ENCODE measurements at places on chromosomes 7 and 10.
A peak's percentile ranks its signal among the peaks of the same experiment; 100 is the strongest.

GRCh38 chr7:108662783-108663362, 93.2 kb downstream of the DNAJB9 start:
- no peak for DNase-seq

GRCh38 chr10:87095236-87095945, 385 bp downstream of the SHLD2 start:
- DNase-seq = peak; percentile 63

- DNase-seq = no peak
Observed at GRCh38 chr10:104072786-104073185, 12.9 kb downstream of the COL17A1 start.

GRCh38 chr7:5396999-5397663, 26.5 kb downstream of the TNRC18 start:
- DNase-seq = peak; percentile 97

GRCh38 chr10:124465003-124465776, 3.6 kb downstream of the LHPP start:
- DNase-seq = no peak

GRCh38 chr7:36044101-36044892, 108.8 kb upstream of the EEPD1 start:
- DNase-seq = no peak

- peak; percentile 92 for DNase-seq
Observed at GRCh38 chr7:106757846-106758245, 96.9 kb upstream of the CCDC71L start.

DNA sequence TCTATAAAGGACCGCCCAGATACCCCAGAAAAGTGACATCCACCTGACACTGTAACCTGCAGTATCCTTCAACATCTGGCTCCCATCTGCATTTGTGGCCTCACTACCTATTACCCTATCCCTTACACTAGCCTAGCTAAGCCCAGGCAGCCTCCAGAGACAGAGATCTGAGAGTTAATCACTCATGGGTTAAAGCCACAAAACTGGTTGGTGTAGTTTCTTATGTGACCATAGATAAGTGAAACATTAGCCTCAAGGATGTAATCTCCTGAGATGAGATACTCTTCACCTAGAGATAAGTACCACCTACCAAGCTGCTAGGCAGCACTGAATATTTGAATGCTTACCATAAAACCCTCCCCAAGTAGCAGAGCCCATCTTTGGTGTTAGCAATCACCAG, 35.4 kb downstream of the CTTNBP2 start:
- no peak for DNase-seq

DNA sequence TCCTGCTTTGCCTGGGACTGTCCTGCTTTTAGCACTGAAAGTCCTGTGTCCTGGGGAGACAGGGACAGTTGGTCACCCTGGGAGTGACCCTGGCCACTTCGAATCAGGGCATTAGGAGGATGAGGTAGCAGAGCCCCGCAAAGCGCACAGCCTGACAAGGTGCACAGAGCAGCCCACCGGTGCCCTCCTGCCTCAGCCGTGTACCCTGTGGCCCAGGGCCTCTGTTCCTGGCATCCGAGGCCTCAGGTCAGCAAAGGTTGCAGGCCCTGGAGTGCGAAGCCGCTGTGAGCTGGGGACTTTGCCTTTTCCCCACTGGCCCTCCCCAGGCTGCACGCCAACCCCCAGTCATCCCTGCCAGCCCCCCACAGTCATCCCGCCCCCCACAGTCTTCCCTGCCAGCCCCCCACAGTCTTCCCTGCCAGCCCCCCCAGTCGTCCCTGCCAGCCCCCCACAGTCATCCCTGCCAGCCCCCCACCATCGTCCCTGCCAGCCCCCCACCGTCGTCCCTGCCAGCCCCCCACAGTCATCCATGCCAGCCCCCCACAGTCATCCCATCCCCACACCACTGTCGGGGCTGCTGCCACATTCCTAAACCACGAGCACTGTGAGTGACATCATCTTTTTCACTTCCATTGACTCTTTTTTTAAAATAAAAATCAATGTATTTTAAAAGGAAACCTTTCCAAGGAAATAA, 91.8 kb downstream of the RGS10 start:
- no peak for DNase-seq

DNA sequence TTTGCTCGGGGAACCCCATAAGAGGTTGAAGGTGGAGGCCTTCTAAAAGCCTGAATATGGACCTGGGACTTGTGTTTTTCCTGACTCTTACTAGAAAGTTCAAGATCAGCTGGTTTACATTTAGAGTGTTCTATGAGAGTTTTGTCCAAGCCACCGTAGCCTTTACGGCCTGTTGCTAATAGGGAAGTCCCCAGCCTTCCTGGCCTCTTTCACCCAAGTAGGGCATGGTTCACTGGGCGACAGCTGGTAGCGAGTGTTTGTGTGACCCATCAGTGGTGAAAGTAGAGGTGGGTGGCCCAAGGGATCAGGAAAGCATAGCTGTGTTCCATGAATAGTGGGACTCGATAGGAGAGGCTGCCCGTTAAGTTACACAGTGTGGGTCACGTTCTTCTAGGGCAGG, 60.1 kb downstream of the RABGEF1 start:
- no peak for DNase-seq

- no peak for DNase-seq
Observed at GRCh38 chr10:64771253-64772050, 1250.3 kb downstream of the REEP3 start.

DNA sequence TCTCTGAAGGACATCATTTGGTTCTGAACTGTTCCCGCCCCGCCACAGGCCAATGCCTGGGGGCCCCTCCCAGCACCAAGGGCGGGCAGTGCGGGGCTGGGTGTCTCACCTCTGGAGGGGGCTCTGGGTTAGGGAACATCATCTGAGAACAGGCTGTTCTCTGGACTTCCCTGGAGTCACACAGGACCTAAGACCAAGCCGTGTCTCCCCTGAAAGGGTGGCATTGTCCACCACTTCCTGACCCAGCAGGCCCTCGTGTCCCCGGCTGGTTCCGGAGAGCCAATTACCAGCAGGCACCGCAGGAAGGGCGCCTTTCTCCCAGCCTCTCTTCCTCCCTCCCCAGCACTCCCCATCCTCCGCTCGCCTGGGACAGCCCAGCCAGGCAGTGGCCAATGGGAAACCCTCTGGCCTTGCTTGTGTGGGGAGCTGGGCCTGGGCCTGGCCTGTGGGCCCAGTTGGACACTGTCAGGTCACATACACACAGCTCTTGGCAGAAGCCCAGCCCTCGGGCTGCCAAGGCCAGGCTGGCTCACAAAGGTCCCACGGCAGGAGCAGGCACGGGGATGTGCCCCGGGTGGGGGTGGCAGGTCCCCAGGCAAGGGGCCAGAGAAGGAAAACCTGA, 119.5 kb downstream of the SPDYE5 start:
- DNase-seq = no peak

DNA sequence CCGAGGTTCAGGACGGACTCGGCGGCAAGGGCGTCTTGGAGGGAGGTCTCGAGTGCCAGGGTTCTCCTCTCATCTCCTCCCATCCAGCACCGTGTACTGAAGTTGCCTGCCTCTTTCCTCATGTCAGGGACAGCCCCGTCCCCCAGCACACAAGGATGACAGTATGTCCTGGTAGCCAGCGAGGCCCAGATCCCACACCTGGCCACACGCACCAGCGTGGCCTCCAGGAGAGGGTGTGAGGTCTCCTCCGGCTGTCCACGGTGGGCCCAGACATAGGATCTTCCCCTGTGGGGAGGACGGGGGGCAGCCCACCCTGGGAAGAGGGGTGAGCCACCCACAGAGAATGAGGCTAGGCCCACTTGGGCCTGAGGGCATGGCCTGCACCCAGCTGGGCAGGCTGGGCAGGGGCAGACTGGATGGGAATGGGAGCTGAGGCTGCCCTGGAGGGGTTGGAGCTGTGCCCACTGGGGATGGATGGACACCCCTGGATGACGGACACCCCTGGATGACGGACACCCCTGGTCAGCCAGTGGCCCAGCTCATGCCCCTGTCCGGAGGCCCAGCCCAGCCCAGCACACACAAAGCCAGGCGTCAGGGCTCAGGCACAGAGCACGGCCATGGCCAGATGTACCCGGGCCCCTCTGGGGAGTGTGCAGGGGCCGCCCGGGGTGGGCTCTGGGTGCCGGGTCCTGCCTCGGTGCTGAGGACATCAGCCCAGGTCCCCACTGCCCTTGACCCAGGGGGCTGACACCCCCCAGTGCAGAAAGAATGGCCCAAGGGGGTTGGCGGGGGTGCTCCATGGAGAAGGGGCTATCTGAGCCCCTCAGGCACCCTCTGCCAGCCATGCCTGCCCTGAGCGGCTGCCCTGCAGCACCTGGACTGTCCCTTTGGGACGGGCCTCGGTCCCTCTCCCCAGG, 30.9 kb upstream of the CFAP46 start:
- DNase-seq = no peak

GRCh38 chr10:31484431-31485135, 165.6 kb downstream of the ZEB1 start:
- DNase-seq = no peak

DNA sequence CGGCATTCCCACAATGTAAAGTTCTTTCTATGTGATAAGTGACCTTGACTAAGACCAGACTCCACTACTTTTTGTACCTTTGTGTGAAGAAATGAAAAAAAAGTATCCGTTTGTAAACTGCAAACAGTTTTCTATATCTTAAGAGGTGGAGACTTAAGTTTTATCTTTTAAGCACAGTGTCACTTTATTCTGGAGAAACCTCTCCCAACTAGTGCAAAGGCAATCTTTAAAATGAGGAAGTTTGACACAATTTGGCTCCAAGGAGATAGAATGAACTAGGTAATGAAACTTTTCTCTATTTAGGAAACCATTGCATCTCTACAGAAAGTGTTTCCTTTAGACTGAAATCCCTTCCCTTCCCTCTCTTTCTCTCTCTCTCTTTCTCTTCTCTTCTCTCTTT, 122.9 kb downstream of the SAMD9 start:
- no peak for DNase-seq

DNA sequence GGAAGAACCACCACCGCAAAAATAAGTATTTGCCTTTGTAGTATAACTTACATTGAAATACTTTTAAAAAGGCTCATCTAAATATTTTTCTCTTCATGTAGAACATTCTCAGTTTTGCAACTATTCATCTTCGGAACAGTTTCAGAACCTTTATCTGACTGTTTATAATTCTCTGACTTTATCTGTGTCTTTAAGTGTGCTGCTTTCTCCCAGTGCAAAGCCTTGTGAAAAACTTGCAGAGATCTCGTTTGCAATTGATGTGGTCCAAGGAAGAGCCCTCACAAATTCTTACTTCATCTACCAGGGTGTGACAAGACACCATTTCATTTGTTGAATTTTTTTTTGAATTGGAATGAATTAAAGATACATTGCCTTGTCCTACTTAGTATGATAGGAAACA, 186.4 kb downstream of the DKK1 start:
- DNase-seq = no peak

DNA sequence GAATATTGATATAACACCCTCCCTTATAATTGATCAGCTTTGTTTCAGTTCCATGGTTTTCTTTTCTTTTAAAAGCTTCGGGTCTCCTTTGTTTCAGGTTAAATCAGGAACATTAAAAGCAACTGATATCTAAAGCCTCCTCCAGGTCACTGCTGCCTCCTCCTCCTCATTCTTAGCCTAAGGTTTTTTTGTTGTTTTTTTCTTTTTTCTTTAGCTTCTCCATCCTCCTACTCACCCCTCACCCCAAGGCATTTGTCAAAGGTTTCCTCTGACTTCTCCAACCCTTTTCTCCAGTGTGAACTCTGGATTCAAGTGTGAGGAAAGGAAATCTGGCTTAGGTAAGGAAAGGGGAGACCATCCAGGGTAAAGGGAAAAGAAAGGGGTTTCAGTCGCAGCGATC, 420.2 kb upstream of the NFE2L3 start:
- DNase-seq = no peak

DNA sequence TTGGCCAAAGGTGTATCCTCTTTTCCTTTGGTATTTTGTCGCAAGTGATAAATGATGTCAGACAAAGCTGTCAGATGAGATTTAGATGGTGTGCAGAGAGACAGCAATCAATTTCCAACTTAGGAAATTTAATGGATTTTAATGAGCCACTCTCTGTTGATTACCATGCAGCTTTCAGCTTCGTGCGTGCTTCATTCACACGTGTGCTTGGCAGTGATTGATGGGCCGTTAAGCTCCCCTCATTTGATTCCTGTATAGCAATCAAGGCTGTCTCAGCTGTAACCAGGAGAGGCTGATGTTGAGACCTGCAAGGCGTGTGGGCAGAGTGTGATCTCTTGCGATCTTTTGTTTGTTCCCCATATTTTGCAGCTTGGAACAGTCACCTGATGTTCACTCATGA, 439.6 kb downstream of the CALN1 start:
- DNase-seq = no peak

DNA sequence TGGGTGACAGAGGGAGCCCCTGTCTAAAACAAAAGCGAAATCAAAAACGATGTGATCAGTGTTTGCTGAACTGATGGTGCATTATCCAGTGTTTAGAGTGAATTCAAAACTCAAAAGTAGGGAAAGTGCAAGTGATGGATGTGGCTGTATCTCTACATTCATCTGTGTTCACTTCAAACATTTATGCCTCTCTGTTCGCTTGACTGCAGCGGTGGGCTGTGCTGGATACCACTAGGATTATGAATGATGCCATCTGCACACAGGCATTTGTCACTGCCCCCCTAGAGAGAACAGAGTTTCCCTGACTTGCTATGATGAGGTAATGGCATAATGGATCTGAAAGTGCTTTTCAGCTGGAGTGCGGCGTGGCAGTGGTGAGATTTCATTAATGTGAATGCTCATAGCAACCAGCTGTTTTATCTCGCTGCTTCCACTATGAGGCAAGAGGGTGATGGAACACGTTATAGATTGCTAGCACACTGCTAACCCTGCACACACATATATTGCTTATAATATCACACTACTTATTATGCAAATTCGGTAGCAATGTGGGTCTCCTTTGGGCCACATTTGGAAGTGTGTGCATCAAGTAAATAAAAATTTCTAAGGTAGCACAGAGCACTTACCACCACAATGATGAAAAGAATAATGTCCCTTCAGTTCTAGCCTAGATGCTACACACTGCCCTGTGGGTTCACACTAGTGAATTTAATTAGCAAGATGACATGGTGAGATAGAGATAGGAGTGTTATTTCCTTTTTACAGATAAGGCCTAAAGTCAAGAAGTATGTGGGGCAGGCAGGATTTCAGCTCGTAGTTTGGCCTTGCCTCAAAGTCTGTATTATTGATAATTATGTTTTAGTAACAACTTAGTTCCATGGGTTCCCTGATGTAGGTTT, 164.7 kb downstream of the CAMK1D start:
- DNase-seq = no peak
